ENCODE measurements at places on chromosomes 2 and 18.

DNA sequence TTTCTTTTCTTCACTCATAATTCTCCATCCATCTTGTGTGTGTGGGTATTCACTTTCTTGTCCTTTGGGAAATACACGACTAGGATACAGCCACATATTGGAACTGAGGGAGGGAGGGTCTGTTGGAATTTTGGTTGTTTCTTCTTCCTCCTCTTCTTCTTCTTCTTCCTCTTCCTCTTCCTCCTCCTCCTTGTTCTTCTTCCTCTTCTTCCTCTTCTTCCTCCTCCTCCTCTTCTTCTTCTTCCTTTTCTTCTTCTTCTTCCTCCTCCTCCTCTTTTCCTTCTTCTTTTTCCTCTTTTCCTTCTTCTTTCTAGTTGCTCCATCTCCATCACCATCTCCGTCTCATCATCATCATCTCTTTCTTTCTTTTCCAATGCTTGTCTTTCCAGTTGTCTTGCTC lies 1307.3 kb upstream of the ZEB2 start:
- no peak for DNase-seq

DNA sequence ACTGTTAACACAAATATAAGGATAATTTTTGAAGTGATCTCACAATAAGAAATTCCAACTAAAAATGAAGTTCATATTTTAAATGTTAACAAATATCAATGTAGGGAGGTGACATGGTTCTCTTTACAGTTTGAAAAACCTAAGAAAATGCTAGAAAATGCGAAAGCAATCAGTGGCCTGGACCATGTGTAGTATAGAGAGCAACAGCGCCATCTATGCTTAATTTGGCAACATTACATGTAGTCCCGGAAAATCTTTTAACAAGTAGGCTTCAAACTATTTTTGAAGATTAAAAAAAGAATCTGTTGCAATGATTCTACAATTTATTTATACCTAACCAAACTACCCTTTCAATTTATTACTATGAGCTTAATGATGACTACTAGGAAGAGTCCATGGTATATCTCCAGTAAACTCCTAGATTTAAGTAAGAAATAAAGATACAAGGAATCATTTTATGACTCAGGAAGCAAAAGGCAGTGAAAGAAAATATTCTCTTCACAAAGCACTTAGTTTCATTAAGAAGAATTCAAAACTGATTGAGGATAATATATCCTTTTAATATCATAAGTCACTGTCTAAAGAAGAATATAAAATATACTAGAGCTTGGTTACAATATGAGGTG lies 33.3 kb downstream of the NDUFA10 start:
- no peak for DNase-seq

- DNase-seq: no peak
Measured at GRCh38 chr2:71006323-71006722, 11.7 kb upstream of the TEX261 start.

- no peak for DNase-seq
Measured at GRCh38 chr2:88838165-88838635, 146.7 kb downstream of the RPIA start.

DNA sequence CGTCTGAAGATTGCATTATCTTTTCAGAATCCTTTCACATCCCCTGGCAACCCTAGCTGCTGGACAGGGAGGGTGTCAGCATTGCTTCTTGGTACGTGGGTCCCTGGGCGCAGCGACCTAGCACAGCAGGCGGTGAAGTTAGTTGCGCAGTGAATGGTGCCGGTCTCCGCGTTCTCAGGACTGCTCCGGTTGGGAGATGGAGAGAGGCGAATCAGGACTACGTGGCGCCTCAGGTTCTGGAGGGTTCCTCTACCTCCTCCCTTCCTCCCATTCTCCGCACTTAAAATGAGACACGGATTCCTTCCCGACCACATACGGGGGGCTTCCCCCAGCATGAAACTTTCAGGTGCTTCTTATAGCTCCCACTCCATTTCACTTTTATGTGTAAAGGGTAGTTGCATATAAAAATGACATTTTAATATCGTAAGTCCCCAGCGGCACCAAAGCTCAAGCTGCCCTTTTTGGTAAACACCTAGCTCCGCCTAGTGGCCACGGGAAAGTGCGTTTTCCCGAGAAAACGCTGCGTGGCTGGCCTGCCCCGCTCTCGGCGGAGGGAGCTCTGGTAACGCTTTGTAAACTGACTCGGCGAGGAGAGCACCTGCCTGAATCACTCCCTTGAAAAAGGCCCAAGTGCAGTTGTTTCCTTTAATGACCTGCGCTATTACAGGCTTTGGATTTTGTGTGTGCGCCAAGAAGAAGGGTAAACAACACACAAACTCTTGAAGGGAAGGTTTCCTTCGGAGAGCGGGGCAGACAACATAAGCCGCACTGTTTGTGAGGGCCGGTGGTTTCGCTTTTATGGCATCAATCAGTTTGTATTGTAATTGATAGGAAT lies 32.9 kb upstream of the INHBB start:
- peak; percentile 48 for DNase-seq

GRCh38 chr2:23342075-23342474 lies 42.9 kb upstream of the KLHL29 start:
- no peak for DNase-seq

GRCh38 chr18:59517446-59518165 lies 158.5 kb upstream of the LMAN1 start:
- DNase-seq: no peak

DNA sequence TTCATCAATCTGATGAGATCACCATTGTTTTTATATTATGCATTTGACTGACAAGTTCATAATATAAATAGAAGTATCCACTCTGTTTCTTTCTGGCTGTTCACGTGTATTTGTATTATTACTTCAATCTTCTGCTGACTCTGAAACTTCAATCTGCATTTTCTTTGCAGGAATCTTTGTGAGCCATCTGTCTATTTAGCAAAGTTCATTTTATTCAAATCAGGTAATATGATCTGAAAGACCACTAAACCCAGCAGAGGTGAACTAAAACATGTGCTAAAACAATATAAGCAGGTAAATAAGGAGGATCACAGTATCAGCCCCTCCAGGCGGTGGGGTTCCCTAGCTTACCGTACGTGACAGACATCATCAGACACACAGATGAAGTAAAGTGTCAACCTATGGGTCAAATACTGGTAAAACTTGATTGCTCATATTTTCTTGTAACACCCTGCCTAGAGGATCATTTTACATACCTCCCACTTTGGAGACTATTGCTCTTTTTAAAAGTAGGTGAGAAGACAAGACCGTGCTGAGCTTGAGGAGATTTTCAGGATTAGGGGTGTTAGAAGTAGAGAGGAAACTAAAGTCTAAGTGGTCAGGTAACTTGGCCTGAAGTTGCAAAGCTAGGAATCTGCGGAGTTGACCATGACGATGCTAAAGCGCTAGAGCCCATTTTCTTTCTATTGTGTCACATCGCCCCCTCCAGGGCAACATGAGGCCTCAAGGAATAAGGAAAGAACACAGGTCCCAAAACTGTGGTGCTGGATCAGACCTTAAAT lies 9.0 kb downstream of the DTNB start:
- DNase-seq: no peak

DNA sequence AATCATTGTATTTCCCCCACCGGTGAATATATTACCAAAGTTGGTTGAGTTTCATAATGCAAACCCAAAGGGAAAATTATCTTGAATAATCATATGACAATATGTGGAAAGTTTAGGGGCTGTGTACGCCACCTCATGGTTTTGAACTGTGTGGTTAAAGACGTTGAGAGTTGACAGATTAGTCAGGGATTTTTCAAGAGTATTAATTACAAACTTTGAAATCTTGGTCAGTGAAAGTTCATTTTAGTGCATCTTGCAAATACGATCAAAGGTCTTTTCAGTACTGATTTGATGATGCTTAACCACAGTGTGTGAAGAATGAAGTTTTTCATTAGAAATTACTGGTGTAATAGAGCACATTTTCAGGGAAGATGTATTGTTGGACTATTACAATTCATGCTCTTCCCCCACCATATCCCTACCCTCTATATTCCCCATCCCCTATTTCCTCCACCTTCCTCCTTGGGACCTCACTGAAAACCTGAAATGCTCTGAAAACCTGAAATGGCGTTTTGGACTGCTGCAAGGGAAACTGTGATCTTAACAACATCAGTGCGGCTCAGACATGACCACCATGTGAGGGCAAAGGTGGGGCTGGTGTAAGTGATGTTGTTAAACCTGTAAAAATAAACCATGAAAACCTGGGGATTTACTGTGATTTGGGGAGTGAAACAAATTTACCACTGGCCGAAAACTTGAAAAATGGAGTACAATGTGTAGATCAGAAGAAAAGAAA lies 4.5 kb upstream of the BCL2L11 start:
- no peak for DNase-seq

DNA sequence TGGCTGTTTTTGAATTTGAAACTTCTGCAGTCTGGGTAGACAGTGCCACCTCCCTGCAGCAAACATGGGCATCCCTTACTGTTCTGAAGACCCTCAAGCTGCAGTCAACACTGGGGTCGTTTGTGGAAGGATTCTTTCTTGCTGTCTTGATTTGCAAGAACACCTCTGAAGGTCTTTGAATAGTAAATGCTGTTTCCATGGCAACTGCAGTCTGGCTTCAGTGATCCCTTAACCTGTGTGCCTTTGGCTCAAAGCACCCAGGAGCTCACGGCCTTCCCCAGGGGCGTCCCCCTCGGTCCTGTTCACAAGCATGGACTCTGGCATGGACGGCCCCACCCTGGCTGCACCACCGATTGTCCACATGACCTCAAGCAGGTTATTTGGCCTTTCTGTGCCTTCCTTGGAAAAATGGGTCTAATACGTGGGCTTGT lies 38.3 kb downstream of the LRRFIP1 start:
- no peak for DNase-seq

- no peak for DNase-seq
Measured at GRCh38 chr2:145265244-145265643, 745.3 kb upstream of the ZEB2 start.

DNA sequence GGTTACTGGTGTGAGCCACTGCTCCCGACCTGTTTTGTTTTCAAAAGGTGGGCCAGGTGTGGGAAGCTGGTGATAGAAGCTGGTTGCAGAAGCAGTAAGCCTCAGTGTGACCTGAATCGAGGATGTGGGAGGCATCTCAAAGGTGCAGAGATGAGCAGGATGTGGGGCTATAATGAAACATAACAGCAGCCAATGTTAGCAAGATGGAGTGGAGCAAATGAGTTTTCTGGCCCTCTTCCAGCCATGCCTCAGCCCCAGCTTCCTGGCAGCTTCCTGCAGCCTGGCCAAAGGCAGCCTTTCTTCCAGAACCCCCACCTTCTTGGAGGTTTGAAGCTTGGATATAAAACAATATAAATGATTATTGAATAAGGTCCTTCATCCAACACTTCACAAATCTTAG lies 184.8 kb downstream of the NCK2 start:
- DNase-seq: peak; percentile 20

- no peak for DNase-seq
Measured at GRCh38 chr18:61676773-61677434, 215.9 kb downstream of the RNF152 start.

- no peak for DNase-seq
Measured at GRCh38 chr2:149645391-149645790, 57.8 kb upstream of the MMADHC start.

GRCh38 chr2:233096006-233096405 lies 35.9 kb downstream of the INPP5D start:
- no peak for DNase-seq

DNA sequence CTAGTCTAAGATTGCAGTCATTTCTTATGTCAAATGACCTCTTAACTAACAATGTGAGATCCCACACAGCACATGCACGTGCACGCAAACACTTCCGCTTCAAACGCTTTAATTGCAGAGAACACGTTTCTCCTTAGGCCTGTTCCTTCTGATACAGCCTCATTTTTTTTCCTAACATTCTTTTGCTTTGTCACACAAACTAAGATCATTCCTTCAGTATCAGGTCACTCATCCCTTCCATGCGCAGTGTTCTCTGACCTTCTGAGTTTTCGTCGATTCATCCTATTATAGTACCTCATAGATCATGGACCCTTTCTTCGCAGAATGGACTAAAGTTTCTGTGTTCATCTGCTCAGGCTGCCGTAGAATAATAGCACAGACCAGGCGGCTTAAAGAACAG lies 327.1 kb upstream of the CDH19 start:
- DNase-seq: no peak

DNA sequence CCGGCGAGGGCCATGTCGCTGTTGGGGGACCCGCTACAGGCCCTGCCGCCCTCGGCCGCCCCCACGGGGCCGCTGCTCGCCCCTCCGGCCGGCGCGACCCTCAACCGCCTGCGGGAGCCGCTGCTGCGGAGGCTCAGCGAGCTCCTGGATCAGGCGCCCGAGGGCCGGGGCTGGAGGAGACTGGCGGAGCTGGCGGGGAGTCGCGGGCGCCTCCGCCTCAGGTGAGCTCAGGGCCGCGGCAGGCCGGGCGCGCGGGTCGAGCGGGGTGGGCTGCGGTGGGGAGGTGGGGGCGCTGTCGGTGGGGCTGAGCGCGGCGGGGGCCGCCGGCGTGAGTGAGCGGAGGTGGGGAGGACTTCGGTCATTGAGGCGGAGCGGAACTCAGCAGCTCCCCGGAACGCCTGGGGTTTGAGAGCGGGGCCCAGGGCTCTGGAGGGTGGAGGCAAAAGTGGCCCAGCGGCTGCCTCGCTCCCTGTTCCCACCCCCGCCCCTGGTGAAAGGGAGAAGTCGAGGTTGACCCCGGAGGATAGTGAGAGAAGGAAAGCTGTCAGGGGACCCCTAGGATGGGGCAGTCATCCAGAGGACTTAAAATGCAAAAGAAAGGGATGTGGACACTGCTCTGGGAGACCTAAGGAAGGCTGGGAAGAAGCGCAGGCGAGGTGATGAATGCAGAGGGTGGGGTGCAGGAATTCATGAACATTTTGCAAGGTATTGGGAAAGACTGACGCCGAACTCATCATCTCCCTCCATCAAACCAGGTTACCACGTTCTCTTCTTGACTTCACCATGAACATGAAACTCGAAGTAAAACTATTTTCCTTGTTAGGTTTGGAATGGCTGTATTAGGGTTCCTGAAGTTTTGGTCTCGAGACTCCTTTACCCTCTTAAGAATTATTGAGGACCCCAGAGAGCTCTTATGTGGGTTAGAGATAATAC lies 633 bp downstream of the MALT1 start:
- DNase-seq: peak; percentile 35

- DNase-seq: no peak
Measured at GRCh38 chr18:12432881-12433280, 25.2 kb downstream of the PRELID3A start.

DNA sequence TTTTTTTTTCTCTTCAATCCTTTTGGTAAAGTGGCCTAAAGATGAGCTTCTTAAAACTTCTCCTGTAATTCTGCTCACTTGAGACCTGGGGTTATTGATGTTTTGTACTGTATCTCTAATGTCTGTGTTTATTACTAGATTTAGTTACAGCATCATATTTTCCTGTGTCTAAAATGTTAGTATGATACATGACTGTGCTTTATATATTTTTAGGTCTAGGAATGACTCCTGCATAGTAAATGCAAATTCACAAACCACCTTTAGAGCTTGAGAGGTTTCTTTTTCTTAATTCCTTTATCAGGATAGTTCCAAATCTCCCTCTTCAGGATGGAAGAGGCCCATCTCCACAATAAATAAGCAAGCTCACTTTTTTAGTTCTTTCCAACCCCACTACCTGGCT lies 197.6 kb downstream of the SETBP1 start:
- DNase-seq: no peak

DNA sequence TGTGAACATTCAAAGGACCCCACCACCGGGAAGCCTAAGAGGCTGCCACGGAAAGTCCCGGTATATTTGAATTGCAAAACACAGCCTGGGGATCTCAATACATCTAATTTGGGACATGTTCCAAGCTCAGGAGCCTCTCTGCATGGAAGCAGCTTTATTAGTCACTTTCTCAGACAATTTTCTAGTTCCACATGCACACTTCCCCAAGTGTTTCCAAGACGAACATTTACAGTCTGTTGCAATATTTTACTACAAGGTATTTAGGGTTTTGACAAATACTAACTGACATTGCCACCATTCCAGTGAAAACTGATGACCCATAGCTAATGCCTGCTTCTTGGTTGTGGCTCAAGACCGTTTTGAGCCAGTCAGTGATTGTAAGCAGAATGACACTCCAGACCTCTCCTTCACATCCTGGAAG lies 145.3 kb downstream of the NCKAP5 start:
- no peak for DNase-seq
